ENCODE measurements at places on chromosomes 1 and 21.

- H3K4me3 ChIP-seq: peak overlapping the region; percentile 51
- peak; percentile 81 for DNase-seq
- H3K4me1 ChIP-seq: peaks cover 14% of the 10 kb centered on the region
- H3K36me3 ChIP-seq: peaks cover 40% of the 10 kb centered on the region
- H3K27me3 ChIP-seq: no peaks in the 10 kb centered on the region
These were observed 155.1 kb upstream of the CAMK1G start for GRCh38 chr1:209428241-209428921.

- H3K27ac ChIP-seq: no peak overlapping the region
- H3K4me3 ChIP-seq: no peak overlapping the region
- no peaks in the 10 kb centered on the region for H3K27me3 ChIP-seq
These were observed 28.2 kb downstream of the LACTBL1 start for GRCh38 chr1:22944346-22945055.

- H3K36me3 ChIP-seq: no peaks in the 10 kb centered on the region
- H3K27me3 ChIP-seq: no peaks in the 10 kb centered on the region
- no peak for DNase-seq
- H3K4me1 ChIP-seq: no peaks in the 10 kb centered on the region
- no peak overlapping the region for H3K4me3 ChIP-seq
These were observed 182.0 kb downstream of the ST6GALNAC3 start for GRCh38 chr1:76256289-76257223.

DNA sequence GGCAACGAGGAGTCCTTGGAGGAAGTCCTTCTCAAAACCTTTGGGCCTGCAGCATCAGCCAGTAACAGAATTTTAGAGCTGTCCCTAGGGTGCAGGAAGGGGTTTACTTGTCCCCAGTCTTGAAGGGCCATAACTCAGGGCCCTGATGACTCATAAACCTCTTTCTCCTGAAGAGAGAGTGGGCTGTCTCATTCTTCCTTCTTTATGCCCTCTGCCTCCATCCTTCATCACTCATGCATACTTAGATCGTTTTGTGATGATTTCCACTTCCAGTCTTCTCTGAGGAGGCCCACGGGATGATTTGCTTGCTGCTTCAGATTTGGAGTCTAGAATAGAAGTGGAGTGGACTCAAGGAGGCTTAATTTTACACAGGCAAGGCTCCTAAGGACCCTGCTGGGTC, 60.2 kb downstream of the NDUFS5 start:
- H3K4me3 ChIP-seq: no peak overlapping the region
- H3K27ac ChIP-seq: no peak overlapping the region
- no peaks in the 10 kb centered on the region for H3K4me1 ChIP-seq
- DNase-seq: no peak

DNA sequence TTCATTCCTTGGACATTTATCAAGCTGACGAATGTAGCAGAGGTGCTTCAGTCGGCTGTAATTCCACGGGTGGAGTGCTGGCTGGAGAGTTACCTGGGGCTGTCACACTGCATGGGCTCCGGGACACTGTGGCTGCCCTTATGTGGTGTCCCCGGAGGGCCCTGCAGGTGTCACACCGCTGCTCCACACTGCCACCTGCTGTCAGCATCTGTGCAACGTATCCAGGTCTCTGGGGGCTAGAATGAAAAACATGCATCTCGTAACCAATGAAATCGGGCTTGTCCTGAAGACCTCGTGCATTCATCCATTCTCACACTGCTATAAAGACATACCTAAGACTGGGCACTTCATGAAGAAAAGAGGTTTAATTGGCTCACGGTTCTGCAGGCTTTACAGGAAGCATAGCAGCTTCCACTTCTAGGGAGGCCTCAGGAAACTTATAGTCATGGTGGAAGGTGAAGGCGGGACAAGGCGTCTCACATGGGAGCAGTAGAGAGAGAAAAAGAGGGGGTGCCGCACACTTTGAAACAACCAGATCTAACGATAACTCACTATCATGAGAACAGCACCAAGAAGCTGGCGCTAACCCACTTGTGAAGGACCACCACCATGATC, 46.7 kb upstream of the PCBP3 start:
- H3K4me3 ChIP-seq: no peak overlapping the region
- DNase-seq: peak; percentile 70
- no peaks in the 10 kb centered on the region for H3K4me1 ChIP-seq

DNA sequence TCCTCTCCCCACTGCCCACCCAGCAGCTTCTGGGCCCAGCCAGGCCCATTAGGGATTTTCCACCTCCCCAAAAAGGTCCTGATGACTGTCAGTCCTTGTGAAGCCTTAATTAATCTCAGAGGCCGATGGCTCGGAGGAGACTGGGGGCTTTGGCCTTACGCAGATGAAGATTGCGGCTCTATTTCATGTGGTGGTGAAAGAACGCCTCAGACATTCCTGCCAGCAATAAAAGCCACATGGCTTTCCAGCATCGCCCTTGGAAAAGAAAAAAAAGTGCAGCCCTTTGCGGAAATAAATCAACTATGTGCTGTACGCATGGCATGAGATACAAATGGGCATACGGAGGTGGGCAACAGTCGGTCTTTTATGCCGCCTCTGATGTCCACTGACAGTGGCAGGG, 6.6 kb upstream of the RUNX3 start:
- no peak for DNase-seq
- H3K36me3 ChIP-seq: no peaks in the 10 kb centered on the region
- no peak overlapping the region for H3K4me3 ChIP-seq

DNA sequence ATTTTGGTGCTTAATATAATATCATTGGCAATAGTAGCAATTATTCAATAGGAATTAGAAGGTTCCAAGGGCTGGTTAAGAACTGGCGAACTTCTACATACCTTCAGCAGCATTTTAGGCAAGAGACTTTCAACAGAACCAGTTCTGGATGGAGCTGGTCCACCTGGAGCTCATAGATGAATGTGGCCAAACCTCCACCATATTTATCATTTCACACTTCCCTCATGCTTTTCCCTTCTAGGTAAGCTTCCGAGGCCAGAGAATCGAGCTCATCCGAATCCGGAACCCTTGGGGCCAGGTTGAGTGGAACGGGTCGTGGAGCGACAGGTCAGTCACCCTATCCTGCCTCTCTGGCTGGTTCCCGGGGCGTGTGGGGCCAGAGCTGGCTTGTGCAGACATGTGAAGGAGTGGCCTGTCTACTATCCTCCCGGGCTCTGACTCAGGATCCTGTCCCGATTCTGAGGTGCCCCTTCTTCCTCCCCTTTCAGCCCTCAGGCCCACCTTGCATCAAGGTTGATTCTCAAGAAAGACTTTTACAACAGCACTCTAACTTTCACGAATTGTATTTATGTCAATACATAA, 24.7 kb downstream of the CAPN9 start:
- H3K27ac ChIP-seq: no peak overlapping the region
- H3K4me1 ChIP-seq: no peaks in the 10 kb centered on the region
- H3K4me3 ChIP-seq: no peak overlapping the region
- H3K36me3 ChIP-seq: no peaks in the 10 kb centered on the region
- H3K27me3 ChIP-seq: no peaks in the 10 kb centered on the region
- DNase-seq: no peak

DNA sequence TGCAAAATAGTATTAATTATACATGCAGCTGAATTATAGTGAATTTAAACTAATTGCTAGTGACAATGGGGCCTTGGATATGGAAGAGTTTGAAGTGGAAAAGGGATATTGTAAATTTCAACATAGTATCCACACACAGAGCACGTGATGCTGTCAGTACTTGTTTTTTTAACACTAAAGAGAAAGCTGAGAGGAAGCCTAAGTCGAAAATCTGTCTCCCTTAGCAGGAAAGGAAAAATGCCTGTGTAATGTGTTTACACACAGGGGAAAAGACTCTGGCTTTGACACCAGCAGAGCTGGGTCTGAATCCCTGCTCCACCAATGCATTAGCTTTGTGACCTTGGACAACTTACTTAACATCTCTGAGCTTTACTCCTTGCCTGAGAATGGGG, 42.6 kb downstream of the PCSK9 start:
- H3K4me1 ChIP-seq: peaks cover 6% of the 10 kb centered on the region
- no peak for DNase-seq
- H3K27ac ChIP-seq: no peak overlapping the region
- no peaks in the 10 kb centered on the region for H3K27me3 ChIP-seq

- H3K36me3 ChIP-seq: peaks cover 37% of the 10 kb centered on the region
- no peak overlapping the region for H3K4me3 ChIP-seq
- H3K4me1 ChIP-seq: no peaks in the 10 kb centered on the region
- no peak overlapping the region for H3K27ac ChIP-seq
These were observed 28.5 kb upstream of the AXDND1 start for GRCh38 chr1:179337288-179337687.

DNA sequence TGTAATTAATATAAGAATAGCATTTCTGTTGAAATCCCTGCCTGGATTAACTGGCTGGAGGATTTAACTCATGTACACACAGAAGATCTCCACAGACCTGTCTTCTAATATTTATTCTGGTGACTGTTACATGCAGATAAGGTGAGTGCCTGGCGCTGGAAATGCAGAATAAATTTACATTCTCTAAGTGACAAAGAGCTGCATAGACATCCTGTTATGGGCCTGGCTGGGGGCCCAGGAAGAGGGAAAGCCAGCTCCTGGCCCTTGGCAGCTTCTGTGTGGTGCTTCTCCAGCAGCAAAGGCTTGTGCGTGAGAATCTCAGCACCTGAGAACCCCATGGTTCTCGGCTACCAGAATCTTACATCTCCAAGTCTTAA, 446.6 kb downstream of the PTPRU start:
- H3K4me1 ChIP-seq: peaks cover 4% of the 10 kb centered on the region
- DNase-seq: peak; percentile 13

GRCh38 chr1:33050221-33051076, 13.8 kb upstream of the AK2 start:
- H3K36me3 ChIP-seq: no peaks in the 10 kb centered on the region
- peaks cover 26% of the 10 kb centered on the region for H3K4me1 ChIP-seq
- peak; percentile 72 for DNase-seq

- no peaks in the 10 kb centered on the region for H3K36me3 ChIP-seq
- DNase-seq: no peak
- H3K27ac ChIP-seq: no peak overlapping the region
- H3K4me3 ChIP-seq: no peak overlapping the region
- peaks cover 2% of the 10 kb centered on the region for H3K27me3 ChIP-seq
- H3K4me1 ChIP-seq: no peaks in the 10 kb centered on the region
These were observed 36.3 kb downstream of the PRDM16 start for GRCh38 chr1:3105167-3105863.
